ENCODE measurements at places on chromosomes 12 and 14.

DNA sequence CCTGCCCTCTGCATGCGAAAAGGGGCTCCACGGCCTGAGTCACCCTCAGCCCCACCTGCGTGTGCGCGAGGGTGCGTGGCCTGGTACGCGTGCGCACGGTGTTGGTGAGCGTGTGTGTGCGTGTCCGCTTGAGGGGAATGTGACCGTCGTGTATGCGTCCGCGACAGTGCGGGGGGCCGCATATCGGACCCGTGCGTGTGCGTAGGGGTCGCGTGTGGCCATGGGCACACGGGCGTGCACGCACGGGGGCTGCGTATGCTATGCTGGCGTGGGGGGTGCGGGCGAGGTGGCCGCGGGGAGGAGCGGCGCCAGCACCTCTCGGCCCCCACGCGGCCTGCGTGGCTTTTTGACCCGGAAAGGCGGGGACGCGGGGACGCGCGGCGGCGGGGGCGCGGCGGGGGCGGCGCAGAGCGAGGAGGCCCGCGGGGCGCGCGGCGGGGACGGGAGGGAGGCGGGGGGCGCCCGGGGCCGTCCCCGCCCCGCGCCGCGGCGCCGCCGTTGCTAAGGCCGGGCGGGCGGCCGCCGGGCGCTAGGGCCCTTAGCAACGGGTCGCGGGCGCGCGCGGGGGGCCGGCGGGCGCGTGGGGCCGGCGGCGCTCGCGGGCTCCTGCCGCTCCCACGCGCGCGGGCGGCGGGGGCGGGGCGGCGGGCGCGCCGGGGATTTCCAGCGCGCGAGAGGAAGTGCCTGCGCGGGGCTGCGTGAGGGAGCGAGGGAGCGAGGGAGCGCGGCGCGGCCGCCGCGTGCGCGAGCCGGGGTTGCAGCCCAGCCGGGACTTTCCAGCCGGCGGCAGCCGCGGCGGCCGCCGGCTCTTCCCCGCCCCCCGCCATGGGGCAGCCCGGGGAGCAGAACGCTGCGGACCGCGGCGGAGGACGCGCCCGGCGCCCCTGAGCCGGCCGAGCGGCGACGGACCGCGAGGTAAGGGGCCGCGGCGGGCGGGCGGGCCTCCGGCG is at the start of gene TRAF3:
TSS of gene TRAF3 (plus strand) at position 689 of the 950 bp plus-strand sequence. CDS start 92,753 bp downstream, outside the sequence.
- no peak for DNase-seq

DNA sequence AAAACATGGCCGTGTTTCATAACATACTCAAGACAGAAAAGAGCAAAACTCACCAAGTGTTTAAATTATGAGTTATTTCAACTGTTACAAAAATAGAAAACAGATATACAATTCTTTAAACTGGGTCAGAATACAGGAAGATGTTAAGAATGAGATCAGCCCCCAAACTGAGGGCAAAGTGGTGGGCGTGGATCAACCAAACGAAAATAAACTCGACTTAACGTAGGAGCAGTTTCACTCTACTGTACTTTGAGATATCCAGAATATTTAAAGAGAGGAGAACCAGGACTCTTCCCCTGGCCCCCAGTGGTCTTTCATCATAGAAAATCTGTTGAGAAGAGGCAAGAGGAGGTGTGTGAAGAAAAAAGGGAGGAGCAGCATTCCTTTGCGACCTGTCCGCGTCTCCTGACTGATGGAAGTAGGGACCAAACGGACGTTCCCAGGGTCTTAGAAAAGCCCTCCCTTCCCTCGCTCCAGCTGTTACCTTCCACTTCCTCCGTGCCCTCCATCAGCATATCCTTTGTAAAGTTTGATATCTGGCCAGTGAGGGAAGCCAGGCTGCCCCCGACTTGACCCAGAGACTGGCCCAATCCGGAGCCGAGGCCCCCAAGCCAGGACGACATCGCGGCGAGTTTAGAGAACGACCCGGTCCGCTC is 668 bp downstream of the TRIP11 start:
- DNase-seq = no peak

DNA sequence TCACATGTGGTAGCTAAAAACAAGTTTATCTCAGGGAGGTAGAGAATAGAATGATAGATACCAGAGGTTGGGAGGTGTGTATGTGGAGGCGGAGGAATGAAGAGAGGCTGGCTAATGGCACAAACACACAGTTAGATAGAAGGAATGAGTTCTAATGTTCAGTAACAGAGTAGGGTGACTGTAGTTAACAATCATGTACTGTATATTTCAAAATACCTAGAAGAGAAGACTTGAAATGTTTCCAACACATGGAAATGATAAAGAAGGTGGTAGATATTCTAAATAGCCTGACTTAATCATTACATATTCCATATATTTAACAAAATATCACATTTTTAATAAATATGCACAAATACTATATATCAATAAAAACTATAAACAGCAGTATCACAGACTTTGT is 8.9 kb upstream of the IFNG-AS1 start:
- no peak for DNase-seq

GRCh38 chr12:78057075-78057474 is 226.4 kb downstream of the NAV3 start:
- DNase-seq = no peak

- no peak for DNase-seq
These were observed 384.1 kb downstream of the ALG10 start for GRCh38 chr12:34406228-34406995.

DNA sequence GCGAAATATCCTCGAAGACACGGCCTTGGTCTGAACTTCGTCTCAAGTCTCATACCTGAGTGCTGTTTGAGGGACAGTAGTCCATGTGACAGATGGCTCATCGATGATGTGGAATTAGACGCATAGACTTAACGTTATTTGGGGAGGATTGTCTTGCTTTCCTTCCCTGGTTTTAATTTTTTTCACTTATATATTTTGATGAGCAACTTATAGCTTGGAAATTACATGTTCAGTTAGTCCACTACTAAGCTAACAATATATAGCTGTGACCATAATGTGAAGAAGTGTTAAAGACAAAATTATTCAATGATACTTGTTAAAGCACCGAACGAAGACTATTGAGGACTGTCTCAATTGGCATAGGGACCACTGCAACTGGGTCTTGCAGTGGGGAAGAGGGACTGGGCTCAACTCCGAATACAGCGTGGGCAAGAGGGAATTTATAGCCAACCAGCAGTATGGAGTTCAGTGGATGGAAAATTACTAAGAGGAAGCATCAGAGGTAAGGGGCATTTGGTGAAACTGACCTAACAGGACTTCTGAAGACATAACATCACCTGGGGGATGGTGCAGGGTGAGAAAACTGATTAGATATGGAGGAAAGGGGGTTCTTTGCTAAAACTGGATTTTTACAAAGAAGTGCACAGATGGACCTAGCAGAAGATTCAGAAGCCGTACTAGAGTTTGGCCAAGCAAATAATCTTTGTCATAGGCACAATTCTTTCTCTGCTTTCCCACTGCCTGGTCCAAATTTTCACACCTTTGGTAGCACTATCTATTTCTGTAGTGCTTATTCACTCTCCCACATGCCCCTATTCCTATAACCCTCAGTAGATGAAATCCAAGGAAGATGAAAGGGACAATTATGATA is 910 bp upstream of the TM7SF3 start:
- no peak for DNase-seq

- DNase-seq = no peak
These were observed 47.5 kb downstream of the NT5DC3 start for GRCh38 chr12:103793512-103794045.

DNA sequence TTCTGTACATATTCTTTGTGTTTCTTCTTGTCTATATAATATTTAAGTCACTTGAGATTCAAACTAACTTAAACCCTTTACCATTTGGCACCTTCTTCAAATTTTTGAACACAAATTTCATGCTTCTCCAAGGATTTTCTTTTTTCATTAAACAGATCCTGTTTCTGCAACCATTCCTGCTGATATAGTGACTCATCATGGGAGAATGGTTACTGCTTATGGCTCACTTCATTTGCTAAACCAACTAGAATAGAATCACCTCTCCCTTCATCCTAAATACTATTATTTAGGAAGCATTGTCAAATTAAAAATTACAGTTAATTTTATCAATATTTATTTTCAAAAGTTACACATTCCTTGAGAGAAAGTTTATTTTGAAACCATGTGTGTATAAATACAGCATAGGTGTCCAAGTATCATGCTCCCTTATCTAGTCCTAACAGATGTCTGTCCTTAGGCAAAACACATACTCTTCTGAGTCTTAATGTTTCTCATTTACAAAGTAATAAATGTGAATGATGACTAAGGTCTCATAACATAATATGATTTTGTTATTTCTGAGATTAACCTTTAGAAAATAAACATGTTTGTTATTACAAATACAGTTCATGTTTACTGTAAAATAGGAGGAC is 40.7 kb downstream of the PLCZ1 start:
- DNase-seq = no peak

DNA sequence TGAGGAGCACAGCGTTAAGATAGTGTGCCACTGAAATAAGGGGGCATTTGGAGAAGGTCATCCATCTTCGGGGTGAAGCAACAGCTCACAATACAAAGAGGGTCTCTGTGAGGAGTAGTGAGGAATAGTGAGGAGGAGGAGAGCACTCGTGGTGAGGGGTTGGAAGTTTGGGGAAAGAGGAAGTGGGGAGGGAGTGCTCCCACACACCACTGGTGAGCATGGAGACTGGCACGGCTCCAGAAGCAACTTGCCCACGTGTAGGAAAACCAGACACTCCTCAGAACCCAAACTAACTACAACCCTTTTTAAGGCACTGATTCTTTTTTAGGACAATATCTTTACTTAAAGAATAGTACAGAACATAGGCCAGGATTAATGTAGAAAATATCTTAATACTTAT is 48.9 kb downstream of the GALNT8 start:
- no peak for DNase-seq

DNA sequence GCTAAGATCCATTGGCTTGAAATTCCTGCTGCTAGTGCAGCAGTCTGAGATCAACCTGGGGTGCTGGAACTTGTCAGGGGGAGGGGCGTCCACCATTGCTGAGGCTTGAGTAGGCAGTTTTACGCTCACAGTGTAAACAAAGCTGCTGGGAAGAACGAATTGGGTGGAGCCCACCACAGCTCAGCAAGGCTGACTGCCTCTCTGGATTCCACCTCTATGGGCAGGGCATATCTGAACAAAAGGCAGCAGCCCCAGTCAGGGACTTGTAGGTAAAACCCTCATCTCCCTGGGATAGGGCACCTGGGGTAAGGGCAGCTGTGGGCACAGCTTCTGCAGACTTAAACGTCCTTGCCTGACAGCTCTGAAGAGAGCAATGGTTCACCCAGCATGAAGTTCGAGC is 191.7 kb downstream of the ALG10B start:
- no peak for DNase-seq

DNA sequence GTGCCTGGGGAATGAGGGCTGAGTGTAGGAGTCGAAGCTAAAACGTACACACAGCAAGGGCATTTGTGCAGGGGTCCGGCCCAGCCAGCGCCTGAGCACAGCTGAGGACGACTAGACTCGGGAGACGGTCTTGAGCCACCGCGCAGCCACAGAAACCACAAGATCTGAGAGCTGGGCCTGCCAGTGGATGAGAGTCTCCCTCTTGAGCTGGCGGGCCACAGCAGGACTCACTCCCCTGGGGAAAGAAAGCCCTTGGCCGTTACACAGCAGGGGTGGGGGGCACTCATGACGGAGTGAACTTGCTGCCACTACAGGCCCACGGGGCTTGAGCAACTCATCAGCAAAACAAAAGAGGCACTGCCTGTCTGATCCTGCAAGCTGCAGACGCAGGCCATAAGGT is 23.0 kb downstream of the STX2 start:
- DNase-seq = no peak

DNA sequence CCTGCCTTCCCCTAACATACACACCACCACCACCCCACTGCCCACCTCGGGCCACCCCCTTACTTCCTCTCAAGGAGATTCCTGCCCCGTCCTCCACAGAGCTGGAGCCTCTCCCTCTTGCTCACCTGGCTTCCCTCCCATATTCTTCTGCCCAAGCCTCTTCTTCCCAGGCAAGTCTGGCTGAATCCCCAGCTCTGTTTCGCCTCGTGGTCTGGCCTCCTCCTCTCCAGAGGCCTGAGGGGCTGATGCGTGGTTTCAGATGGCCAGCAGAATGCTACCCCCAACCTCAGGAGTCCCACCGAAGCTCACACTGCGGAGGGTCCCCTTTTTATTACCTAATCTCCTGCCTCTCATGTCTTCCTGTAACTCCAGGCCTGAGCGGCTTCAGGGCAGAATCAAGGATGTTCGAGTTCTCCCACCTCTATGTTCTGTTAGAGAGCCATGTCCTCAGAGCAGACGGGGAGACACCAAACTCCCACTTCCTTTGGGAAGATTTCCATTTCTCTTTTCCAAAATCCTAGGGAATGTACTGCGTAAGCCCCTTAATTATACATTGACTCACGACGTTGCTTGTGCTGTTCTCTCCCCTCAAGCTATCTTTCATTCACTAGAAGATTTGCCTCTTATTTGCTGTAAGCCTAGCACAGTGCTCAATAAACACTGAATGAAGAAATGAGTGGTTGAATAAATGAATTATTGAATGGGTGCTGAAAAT is 33.9 kb upstream of the LTBP2 start:
- no peak for DNase-seq

DNA sequence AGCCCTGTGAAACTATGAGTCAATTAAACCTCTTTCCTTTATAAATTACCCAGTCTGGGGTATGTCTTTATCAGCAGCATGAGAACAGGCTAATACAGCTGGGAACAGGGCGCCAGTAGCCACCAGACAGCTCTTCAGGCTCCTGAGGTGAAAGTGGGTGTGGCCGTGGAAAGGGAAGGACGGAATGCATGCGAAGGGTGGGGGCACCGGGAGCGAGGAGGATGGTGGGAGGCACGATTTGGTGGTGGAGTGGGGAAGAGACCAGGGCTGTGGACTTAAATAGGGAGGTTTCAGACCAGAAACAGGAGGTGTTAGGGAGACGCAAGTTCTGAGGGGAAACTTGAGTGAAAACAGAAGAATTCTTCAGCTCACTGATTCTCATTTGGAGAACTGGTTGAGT is 44.1 kb upstream of the CHST11 start:
- no peak for DNase-seq

DNA sequence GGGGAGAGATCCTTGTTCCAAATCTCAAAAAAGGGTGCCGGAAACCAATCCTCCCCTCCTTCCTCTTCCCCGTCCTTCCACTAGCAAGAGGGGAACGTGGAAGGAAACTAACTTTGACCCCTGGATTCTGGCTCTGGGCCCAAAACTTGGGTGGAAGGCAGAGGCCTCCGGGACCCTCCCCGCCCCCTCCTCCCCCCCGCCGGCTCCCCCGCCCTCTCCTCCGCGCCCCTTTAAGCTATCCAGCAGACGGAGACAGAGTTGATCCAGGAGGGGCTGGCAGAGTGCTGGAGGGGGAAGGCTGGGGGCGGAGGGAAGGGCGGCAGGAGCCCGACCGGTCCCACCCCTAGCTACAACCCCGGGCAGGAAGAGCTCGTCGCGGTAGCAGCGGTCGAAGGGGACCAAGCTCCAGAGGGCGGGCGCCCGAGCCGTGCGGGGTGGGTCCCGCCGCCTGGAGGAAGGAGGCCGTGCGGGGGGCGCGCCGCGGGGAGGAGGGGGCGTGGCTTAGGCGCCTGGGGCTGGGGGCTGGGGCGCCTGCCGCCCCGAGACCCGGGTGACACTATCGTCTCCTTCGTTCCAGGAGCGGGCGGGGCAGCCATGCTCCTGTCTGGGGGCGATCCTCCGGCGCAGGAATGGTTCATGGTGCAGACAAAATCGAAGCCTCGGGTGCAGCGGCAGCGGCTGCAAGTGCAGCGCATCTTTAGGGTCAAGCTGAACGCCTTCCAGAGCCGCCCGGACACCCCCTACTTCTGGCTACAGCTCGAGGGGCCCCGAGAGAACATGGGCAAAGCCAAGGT is at the start of gene NYNRIN:
TSS of gene NYNRIN (plus strand) at position 351 of the 794 bp plus-strand sequence. CDS start at position 595, 244 bp downstream.
- DNase-seq = no peak

Data from NCI-H1417 treated with DMSO at 0.1 percent for 48 hours (cell line).